Stimulated activated CD8-positive, alpha-beta memory T cell treated with anti-CD3 and anti-CD28 coated beads, Interleukin-4, amount 100 ng/mL, for 1 hour (primary cell): ENCODE measurements at places on chromosomes 4 and X.

- no peak for DNase-seq
Observed at GRCh38 chr4:76679691-76680090, 218.3 kb downstream of the SOWAHB start.

DNA sequence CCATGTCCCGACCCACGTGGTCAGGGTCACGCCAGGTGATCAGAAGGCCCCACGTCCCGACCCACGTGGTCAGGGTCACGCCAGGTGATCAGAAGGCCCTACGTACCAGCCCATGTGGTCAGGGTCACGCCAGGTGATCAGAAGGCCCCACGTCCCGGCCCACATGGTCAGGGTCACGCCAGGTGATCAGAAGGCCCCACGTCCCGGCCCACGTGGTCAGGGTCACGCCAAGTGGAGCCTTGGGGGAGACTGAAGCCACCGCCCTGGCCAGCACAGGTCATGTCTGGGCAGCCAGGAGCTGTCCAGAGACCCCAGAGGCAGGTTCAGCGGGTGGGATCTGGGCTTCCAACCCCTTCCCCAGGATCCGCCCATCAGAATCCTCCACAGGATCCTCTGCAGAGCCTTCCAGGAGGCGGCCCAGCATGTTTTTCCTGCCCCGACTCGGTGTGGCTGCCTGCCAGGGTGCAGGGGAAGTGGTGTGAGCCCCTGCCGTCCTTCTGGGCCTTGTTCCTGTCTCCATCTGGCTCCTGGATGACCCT, 58.4 kb downstream of the FAM53A start:
- no peak for DNase-seq

- no peak for DNase-seq
Observed at GRCh38 chr4:15374656-15375055, 53.2 kb upstream of the C1QTNF7 start.

DNA sequence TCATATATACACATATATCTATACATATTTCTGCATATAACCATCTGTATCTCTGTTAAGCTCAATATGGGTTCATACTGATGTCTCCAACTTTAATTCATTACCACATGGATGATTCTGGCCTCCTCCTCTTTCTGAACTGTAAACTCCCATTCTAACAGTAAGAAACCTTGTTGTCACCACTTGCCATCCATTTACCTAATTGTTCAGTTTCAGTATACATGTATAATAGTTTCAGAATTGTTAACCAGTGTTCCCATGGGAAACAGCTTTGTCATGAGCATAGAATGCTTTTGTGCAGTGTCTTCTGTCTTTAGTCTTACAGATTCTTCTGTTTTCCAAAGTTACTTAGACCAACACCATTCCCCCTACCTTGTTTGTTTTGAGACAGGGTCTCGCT, 35.9 kb downstream of the SLC9A6 start:
- no peak for DNase-seq

- DNase-seq = no peak
Observed at GRCh38 chr4:103478734-103479133, 241.1 kb downstream of the TACR3 start.
